Upper lobe of right lung (tissue), 1 donor: ENCODE measurements at places on chromosomes 5 and 9. TPM values are rescaled to one million over a fixed set of nuclear protein-coding genes. Genes with fewer than 3 reads are reported as not detected.
A peak's percentile ranks its signal among the peaks of the same experiment; 100 is the strongest.

The FCN2 gene
- not detected for total RNA-seq

- peak overlapping the region; percentile 96 for H3K4me3 ChIP-seq
- peak overlapping the region; percentile 78 for H3K27ac ChIP-seq
- no peaks in the 10 kb centered on the region for H3K27me3 ChIP-seq
- peak; percentile 84 for DNase-seq
These were observed 828 bp downstream of the ZSWIM6 start for GRCh38 chr5:61332851-61333320.

- no peak for DNase-seq
- H3K27ac ChIP-seq, result no peak overlapping the region
These were observed 324.3 kb upstream of the RFX3 start for GRCh38 chr9:3850098-3850497.

DNA sequence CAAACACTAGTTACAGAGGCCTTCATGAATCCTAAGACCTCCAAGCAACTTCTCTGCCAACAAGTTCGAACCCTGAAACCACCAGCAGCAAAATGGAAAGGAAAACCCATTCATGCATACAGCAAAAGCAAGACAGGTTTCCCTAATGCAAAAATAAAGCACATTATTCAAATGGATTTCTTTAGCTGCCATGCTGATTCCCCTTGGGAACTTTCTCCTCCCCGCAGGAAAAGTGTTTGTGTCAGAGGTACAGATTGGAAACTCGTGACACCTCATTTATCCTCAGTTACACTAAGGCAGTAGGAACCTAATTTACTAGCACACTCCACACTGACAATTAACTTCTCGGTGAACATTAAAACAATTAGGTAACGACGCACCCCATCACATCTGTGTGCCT lies 63.4 kb downstream of the TLE1 start:
- DNase-seq, result no peak
- no peak overlapping the region for H3K27ac ChIP-seq
- no peaks in the 10 kb centered on the region for H3K36me3 ChIP-seq
- no peak overlapping the region for H3K4me3 ChIP-seq
- H3K4me1 ChIP-seq, result no peaks in the 10 kb centered on the region

DNA sequence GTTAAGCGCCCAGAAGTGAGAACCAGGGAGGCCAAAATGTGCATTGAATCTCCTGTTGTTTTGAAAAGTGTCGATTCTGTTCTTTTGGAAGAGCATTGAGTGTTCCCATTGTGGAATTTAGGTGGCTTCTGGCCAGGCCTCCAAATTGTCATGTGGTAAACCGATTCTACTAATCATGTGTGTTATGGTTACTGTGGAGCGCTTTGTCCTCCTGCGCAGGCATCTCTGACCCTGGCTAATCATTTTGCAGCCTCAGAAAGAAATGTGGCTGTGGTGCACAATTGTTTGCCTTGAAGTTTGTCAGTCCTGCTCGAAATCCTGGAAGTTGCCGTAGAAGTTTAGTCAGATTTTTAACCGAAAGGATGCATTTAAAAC lies 121.3 kb downstream of the RASGRF2 start:
- H3K4me3 ChIP-seq, result no peak overlapping the region
- DNase-seq, result no peak
- H3K4me1 ChIP-seq, result no peaks in the 10 kb centered on the region
- no peaks in the 10 kb centered on the region for H3K27me3 ChIP-seq
- H3K27ac ChIP-seq, result no peak overlapping the region

The MEIKIN gene
- total RNA-seq, result not detected

DNA sequence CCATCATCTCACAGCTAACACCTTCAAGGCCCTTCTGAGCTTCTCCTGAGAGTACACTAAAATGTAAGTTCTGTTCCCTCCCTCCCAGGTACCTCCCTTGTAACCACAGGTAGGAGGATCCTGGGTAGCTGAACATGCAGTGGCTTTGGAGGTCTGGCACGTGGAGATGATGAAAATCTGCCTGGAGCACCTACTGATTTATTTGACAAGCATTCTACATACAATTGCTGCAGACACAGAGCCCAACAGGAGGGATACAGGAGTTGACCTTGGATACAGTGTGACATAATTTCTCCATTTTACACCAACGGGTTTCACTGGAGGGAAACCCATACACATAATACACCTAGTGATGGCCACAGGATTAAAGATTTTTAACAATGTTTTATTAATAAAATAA lies 478.7 kb downstream of the SEMA5A start:
- no peaks in the 10 kb centered on the region for H3K4me1 ChIP-seq
- no peaks in the 10 kb centered on the region for H3K27me3 ChIP-seq
- DNase-seq, result no peak
- no peak overlapping the region for H3K4me3 ChIP-seq
- no peaks in the 10 kb centered on the region for H3K36me3 ChIP-seq
- no peak overlapping the region for H3K27ac ChIP-seq

GRCh38 chr9:95499046-95499676 lies 17.6 kb downstream of the PTCH1 start:
- H3K4me1 ChIP-seq, result peaks cover 35% of the 10 kb centered on the region
- H3K27me3 ChIP-seq, result no peaks in the 10 kb centered on the region
- no peaks in the 10 kb centered on the region for H3K36me3 ChIP-seq

The ROPN1L gene
- total RNA-seq, result 1.9 TPM

DNA sequence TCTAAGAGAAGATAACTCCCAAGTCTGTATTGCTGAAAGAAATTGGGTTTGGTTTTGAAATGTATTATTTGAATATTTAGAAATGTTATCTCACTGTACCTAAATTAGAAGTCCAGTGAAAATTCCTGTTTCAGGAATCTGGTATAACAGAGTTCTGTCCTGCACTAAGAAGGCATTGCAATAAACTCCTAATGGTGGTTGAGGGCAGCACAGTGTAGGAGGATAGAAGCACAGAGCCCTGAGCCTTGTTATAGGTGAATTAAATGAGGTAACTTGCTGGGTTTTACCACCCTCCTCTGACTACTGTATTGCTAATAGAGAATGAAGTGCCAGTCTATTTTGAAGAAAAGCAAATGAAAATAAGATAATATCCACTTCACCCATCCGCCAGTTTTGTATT lies 143.4 kb downstream of the CD180 start:
- no peaks in the 10 kb centered on the region for H3K4me1 ChIP-seq
- H3K27ac ChIP-seq, result no peak overlapping the region
- H3K4me3 ChIP-seq, result no peak overlapping the region
